Cerebellar nuclear complex (tissue), 1 donor: ENCODE measurements at places on chromosomes 3 and 15.
A peak's percentile ranks its signal among the peaks of the same experiment; 100 is the strongest.

DNA sequence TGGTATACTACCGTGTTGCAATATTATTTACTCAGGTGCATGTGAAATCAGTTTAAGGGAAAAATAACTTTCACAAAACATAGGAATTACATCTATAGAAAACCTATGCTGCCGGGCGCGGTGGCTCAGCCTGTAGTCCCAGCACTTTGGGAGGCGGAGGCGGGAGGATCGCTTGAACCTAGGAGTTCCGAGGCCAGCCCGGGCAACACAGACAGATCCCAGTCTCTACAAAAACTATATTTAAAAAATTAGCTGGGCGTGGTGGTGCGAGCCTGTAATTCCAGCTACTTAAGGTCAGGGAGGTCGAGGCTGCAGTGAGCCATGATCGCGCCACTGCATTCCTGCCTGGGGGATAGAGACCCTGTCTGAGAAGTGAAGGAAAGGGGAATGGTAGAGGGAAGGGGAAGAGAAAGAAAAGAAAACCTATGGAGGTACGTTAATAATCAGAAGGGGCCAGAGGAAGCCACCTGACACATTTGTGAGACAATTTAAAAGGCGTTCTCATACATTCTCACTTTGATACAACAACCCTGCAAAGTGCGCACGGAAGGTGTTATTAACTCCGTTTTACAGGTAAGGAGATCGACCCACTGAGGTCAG is 456 bp upstream of the TMEM62 start:
- no peak for DNase-seq

DNA sequence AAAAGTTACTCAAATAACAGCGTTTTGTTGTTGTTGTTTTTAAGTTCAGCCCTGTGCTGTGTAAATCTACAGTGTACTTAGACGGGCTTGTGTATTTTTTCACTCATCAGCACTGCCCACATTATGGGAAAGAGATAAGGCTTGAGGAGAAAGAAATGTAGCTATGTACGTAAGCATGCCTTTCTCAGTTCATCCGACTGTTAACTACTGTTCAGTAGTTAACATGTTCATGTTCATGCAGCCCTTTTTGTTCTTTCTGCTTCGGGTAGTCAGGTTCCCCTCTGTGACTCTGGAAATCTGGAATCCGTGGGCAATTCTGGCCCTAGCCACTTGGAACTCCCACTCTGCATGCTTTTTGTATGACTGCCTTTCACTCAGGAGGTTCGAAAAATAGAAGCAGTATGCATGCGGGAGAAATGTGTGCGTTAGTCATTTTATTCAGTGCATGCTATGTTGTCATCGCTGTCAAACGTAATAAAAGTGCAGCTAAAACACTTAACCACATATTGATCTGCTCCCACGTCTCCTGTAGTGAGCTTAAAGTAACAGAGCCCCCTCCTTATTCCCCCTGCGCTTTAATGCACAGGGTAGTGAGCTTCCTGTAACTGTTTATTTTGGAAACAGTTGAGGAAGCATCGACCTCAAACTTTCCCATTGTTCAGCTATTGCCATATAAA is 283.1 kb upstream of the NR2F2 start:
- DNase-seq, result no peak

- peak; percentile 36 for DNase-seq
Measured at GRCh38 chr15:38877471-38877870, 312.9 kb upstream of the RASGRP1 start.

- no peak for DNase-seq
Measured at GRCh38 chr15:80699981-80700380, 4.9 kb downstream of the ABHD17C start.
